Progenitor cell of endocrine pancreas (in vitro differentiated cells): ENCODE measurements at places on chromosomes 2 and 18. TPM values are rescaled to one million over a fixed set of nuclear protein-coding genes. Genes with fewer than 3 reads are reported as not detected.

The UGT1A9 gene
- not detected in 2 replicates for total RNA-seq

The SLC11A1 gene
- total RNA-seq = 0.33 and 0.34 TPM in 2 replicates

The IGFBP2 gene
- total RNA-seq = 249 and 274 TPM in 2 replicates

The STPG4 gene
- total RNA-seq = 0.33 and 0.34 TPM in 2 replicates

The KCNF1 gene
- total RNA-seq = 0.55 and 0.71 TPM in 2 replicates

DNA sequence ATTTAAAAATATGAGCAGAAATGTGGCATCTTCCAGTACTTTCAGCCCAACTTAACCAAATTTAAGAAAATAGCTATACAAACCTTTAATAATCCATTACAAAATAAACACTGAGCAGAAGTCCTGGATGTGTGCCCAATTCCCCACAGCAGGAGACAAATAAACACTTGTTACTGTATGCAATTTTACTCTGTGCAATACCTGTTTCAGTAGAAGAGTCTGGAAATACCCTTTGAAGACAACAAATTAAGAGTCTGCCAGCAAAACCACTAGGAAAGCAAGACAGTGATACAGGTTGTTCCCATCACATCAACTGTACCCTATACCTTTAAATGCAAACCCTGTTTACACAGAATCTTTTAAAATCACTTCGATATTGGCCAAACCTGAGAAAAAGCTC, 41.4 kb upstream of the RNU4ATAC start:
- peaks cover 14% of the 10 kb centered on the region for H3K36me3 ChIP-seq
- no peaks in the 10 kb centered on the region for H3K4me1 ChIP-seq
- DNase-seq = no peak
- H3K4me3 ChIP-seq = no peak overlapping the region

DNA sequence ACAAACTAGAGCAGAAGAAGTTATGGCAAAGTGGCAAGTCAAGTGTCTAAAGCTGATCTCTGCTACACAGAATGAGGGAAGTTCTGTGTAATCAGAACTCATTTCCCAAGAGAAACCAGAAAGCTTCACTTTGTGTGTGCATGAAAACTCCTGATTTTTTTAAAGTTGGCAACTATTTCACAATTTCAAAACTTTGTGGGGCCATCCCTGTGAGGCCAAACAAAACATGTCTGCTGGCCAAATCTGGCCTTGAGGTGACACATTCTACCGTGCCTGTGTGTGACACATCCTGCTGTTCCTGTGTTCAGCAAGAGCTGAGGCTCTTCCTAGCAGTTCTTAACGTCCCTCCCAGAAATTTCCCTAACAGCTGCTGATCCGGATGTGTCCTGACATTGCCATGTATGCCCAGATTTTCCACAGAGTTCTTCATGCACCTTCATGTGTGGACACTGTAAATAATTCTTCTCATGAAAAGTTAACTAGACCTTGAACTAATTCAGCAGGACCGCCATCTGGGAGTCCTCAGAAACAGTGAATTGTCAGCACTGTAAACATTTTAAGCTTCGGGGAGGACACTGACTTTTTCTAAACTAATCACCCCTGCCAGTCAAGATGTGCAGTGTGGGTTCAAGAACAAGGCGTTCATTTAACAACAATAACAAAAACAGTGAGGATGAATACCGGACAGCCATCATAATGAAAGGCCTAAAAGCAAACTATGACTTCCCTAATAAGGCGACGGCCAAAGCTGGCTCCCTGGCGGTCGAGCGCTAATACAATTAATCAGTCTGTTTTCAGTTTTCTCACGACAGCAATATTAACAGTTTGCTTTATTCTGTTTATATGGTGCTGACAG, 99.0 kb downstream of the PLEKHM3 start:
- peak overlapping the region; percentile 0 for H3K4me3 ChIP-seq
- peaks cover 9% of the 10 kb centered on the region for H3K36me3 ChIP-seq
- H3K27me3 ChIP-seq = no peaks in the 10 kb centered on the region
- DNase-seq = no peak

DNA sequence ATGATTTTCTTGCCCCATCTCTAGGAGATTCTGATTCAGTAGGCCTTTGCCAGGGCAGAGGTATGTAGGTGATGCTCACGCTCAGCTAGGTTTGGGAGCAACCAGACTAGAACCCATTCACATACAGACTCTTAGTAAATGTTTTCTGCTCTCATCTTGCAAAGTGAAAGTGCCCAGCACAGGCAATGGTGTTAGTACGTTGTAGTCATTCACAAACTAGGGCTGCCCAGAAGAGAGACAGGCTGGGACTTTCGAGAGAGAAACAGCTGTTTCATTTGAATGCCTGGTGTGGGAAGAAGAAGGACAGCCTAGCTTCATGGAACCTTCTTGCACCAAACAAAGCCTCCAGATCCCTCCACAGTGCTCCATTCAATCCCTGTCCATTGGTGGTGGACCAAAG, 19.4 kb downstream of the DDX18 start:
- peaks cover 1% of the 10 kb centered on the region for H3K4me1 ChIP-seq
- H3K27ac ChIP-seq = no peak overlapping the region
- H3K4me3 ChIP-seq = no peak overlapping the region

- H3K4me1 ChIP-seq = no peaks in the 10 kb centered on the region
- H3K4me3 ChIP-seq = no peak overlapping the region
- H3K27ac ChIP-seq = no peak overlapping the region
- H3K36me3 ChIP-seq = no peaks in the 10 kb centered on the region
Measured at GRCh38 chr18:56511996-56512395, 126.4 kb downstream of the TXNL1 start.
